Activated CD4-positive, alpha-beta T cell treated with anti-CD3 and anti-CD28 coated beads for 24 hours (primary cell): ENCODE measurements at places on chromosomes 3 and 15.

DNA sequence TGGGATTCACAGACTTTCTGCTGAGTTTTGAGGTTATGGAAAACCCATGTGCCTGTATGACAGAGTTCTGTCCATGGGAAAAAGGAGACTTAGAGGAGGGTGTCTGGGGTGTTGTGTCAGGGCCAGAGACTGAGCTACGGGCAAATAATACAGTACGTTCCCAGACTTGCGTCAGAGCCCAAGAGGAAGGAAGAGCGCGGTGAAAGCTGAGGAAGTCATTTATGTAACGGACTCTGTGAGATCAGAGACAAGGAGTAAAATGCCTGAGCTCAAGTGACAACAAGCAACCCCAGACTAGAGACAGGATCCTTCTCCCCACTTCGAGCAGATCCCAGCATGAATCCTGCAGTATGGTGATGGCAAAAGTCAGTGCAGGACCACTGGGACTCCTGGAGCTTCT is 368.6 kb upstream of the MCTP2 start:
- no peak for DNase-seq

DNA sequence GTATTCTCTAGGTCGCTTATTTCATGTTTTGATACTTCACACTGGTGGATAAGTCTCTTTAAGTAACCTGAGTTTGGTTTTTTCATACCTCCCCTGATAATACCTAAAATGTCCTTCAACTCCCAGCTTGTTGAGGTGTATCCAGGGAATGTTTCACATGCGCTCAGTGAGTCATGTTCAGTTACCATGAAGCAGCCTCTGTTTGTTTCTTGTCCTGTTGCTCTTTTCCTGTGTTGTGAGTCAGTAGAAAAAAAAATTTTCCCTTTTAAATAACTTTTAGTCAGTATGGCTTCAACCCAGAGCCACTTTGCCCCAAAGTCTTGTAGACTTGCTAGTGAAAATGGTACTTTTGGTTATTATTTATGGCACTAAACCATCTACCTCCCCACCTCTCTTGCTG is 278.4 kb upstream of the ZPLD1 start:
- no peak for DNase-seq

DNA sequence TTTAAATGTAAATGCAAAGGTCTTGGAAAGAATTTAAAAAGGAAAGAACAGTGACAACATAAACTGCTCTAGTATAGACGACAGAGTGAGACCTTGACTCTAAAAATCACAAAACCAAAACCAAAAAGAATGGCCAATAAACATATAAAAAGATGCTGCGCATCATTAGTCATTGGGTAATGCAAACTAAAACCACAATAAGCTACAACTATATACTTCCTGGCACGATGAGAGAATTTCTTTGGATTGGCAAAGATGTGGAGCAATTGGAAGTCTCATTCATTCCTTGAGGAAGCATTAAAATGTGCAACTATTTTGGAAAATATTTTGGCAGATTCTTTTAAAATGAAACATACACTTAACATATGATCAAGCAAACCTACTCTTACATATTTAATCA is 98.7 kb upstream of the ZPLD1 start:
- no peak for DNase-seq

DNA sequence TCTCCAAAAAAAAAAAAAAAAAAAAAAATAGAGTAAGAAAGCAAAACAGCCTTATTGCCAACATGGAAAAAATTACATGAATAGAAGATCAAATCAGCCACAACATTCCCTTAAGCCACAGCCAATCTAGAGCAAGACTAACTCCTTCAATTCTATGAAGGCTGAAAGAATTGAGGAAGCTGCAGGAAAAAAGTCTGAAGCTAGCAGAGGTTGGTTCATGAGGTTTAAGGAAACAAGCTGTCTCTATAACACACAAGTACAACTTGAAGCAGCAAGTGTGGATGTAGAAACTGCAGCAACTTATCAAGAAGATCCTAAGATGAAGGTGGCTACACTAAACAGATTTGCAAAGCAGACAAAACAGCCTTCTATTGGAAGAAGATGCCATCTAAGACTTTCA is 9.3 kb downstream of the PARL start:
- DNase-seq: no peak

DNA sequence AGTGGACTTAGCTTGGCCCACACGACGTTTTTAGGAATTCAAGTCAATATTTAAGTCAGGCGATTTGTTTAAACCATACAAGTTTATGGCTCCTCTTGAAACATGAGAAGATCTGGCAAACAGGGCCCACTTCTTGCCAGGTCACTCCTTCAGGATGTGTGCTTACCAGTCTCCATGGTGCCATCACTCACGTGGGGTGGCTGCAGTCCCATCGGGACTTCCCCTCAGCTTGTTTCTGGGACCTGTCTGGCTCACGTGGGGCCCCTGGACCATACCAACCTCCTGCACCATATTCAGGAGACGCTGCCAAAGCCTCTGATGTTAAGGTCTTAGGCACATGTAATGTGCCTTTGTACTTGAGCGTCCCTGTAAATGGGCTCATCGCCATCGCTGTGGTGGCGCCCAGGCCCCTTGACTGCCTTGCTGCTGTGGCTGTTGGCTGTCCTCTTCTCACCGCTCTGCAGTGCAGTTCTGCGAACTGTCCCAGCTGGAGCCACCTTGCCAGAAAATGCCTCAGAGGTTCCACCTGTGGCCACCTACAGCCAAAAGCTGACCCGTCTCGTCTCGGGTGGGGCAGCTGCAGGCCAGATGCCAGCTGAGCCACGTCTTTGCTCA is 8.9 kb downstream of the MCM2 start:
- no peak for DNase-seq

DNA sequence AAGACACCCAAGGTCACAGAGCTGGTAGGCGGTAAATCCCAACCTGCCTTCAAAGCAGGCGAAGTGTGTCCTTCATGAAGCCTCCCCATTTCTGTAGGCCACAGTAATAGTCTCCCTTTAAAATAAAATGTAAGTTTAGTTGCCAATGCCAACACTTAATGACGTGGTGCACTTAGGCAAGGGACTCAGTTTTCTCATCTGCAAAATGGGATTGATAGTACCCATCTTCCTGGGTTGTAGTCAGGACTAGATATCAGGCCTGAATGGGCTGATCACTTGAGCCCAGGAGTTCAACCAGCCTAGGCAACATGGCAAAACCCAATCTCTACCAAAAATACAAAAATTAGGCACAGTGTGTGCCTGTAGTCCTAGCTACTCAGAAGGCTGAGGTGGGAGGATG is 114.6 kb downstream of the SHQ1 start:
- no peak for DNase-seq

- no peak for DNase-seq
Measured at GRCh38 chr15:40436892-40437751, 3.6 kb upstream of the BAHD1 start.

- DNase-seq: no peak
Measured at GRCh38 chr3:11390411-11391131, 118.4 kb downstream of the ATG7 start.

GRCh38 chr3:127040216-127040615 is 57.3 kb downstream of the PLXNA1 start:
- DNase-seq: no peak

- DNase-seq: no peak
Measured at GRCh38 chr15:77070180-77070494, 772 bp downstream of the TSPAN3 start.

- no peak for DNase-seq
Measured at GRCh38 chr15:40846841-40847222, 3.0 kb downstream of the SPINT1 start.

GRCh38 chr15:51181221-51181620 is 86.5 kb upstream of the TNFAIP8L3 start:
- no peak for DNase-seq

DNA sequence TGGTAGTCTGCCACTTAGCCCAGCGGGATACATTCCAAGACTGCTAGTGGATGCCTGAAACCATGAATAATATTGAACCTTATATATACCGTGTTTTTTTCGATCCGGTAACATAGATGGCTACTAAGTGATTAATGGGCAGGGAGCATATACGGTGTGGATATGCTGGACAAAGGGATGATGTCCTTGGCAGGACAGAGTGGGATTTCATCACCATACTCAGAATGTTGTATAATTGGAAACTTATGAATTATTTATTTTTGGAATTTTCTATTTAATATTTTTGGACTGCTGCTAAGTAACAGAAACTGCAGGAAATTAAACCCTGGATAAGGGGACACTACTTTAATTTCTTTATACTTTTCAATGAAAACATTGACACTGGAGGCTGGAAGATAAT is 53.2 kb downstream of the ASTE1 start:
- no peak for DNase-seq

- DNase-seq: no peak
Measured at GRCh38 chr3:36227980-36228379, 152.3 kb upstream of the STAC start.

DNA sequence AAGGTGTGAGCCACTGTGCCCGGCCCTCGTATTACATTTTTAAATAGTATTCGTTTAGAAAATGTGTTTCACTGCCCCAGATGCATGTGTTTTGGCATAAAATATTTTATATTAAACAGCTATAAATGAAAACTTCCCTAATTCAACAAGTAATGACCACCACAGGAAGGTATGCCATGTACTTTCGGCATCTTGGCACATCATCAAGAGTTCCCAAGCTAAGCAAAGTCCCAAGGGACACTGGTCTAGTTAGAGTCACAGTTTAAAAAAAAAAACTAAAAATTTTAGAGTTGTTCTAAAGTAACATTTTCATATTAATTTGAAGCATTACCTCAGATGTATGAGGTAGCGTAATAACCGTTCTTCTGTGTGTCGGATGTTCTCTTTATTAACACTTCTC is 15.6 kb upstream of the ARPP19 start:
- no peak for DNase-seq

DNA sequence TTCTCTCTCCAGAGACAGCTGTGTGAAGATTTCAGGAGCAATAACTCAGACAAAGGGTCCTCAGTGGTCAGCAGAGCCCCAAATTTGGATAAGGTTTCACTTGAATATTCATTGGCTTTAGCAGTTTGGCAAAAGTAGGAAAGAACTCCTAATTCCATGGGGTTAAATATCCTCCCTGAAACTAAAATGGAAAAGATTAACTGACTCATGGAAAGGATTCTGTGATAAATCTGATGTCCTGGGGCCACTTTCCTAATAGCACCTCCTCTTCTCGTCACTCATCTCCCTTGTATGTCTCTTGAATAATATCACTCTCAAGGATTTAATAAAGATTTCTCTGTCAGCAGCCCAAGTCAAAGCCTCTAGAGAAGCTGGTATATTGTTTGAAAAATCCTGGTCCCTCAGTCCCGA is 33.3 kb upstream of the TBC1D23 start:
- DNase-seq: no peak

GRCh38 chr15:79083154-79083553 is 7.4 kb downstream of the RASGRF1 start:
- no peak for DNase-seq

DNA sequence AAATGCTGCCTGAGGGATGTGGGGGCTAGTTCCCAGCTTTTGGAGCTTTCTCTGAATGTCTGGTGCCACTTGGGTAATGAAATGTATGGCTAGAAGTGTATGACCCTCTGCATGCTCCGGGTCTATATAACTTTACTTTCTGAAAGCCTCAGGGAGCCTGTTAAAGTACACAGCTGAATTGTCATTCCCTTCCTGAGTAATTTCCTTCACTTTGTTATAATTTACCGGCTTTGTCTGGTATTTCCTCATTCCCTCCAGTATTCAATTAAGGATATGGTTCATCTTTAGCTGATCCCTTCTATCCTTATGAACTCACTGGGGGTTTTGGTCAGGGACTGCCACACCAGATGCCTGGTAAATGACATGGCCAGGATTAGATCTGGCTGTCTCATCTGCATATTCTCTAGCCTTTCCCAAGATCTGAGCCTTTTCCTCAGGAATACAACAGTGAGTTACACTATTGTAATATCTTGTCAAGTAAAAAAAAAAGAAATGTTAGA is 620.3 kb downstream of the ZPLD1 start:
- DNase-seq: no peak

- DNase-seq: no peak
Measured at GRCh38 chr15:99978426-99978825, 245.2 kb upstream of the LYSMD4 start.

DNA sequence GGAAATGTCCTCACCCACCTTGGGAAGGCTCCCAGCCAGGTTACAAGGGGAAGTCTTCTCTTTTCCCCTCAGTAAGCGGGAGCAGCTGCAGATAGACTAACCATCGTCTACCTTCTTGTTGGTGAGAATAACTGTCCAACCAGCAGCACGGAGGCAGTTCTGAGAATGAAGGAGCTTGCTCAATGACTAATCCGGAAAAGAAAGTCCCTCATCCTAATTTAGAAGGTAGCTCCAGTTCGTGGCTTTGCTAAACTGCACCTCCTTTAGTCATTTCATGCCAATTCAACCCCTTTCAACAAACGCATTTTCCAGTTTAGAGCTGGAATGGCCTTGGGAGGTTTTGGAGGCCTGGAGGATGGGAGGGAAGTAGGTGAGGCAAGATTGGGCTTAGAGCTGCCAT is 527.4 kb upstream of the PROK2 start:
- DNase-seq: no peak

DNA sequence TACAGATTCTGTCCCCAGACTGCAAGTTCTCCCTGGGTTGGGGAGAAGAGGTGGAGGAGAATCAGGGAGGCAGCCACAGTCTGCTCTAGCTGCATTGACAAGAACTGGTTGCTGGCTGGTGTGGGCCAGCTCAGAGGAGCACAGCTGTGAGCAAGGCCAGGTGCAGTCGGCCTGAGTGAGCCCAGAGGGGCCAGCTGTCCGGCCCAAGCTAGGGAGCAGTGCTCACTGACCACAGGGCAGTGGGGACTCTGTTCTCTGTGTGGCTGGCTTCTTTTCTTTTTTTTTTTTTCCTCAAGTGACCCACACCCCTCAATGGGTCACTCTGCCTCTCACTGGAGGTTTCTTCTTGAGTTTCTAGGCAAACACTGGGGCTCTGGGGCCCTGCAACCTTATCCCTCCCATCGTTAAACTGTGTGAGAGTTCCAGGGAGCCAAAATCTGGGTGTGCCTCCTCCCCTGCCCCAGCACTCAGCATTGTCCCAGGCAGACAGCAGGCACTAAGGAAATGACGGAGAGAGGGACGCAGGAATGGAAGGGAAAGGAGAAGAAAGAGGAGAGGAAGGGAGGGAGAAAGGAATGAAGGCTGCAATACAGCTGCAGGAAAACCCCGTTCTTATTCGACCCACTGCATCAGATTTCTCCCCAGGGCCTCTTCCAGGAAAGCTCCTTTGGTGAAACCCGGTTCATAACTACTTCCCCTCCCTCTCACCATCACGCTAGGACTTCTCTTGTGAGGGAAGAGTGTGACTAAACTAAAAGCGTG is 37.7 kb upstream of the HES1 start:
- DNase-seq: no peak

DNA sequence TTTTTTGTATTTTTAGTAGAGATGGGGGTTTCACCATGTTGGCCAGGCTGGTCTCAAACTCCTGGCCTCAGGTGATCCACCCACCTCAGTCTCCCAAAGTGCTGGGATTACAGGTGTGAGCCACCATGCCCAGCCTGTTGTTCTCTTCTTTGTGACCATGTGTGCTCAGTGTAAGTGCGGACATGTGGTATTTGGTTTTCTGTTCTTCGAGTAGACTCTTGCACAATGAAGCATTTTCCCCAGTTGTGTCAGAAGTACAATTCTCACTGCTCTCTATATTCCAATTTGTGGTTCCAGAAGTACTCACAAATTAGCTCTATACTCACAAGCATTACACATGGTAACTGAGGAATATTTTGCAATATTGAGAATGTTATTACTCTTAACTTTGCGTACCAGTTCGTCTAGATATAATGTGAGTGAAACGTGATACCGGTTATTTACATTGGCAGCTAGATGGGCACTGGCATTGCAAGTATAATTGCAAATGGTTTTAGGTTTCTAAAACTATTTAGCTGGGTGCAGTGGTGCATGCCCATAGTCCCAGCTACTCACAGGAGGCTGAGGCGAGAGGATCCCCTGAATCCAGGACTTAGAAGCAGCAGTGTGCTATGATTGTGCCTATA is 34.2 kb upstream of the MTMR14 start:
- no peak for DNase-seq

- peak; percentile 82 for DNase-seq
Measured at GRCh38 chr15:101008158-101009139, 89.3 kb downstream of the LRRK1 start.
